ENCODE measurements at places on chromosomes 1 and 21. TPM values are rescaled to one million over a fixed set of nuclear protein-coding genes. Genes with fewer than 3 reads are reported as not detected.
A peak's percentile ranks its signal among the peaks of the same experiment; 100 is the strongest.

CYP4X1 gene
- 7.0 TPM for total RNA-seq

- no peak for DNase-seq
Measured at GRCh38 chr1:107935396-107936064, 29.4 kb downstream of the VAV3 start.

GRCh38 chr1:5455651-5456050 lies 536.6 kb downstream of the NPHP4 start:
- DNase-seq = no peak

DNA sequence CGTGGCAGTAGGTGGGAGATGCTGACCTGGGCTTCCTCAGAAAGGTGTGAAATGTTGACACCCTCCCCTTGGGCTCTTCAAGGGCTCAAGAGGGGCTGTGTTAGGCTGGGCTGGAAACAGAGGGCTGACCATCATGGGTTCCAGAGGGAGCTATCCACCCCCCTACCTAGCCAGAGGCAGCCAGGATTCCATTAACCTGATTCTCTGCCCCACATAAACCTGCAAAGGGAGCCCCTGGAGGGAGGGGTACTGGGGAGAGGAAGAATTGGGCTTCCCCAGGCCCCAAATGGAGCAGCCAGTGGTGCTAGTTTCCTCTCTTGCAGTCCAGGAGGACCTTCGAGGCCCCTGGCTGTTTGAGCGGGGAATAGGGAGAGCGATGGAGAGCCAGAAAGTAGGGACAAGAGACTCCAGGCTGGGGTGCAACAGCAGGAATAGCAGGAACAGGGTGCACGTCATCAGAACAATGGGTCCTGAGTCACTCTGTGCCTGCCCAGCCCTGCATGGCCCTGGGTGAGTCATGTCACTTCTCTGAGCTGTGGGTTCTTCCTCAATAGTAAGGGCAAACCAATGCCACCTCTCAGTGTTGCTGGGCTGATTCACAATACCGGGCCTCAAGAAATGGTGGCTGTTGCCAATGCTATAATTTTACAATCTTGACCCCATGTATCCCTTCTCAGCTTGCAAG lies 121.2 kb downstream of the EPHB2 start:
- DNase-seq = no peak

CADM3 gene
- 8.7 TPM for total RNA-seq

STX12 gene
- 81.6 TPM for total RNA-seq

HFM1 gene
- total RNA-seq = 27.5 TPM

PTAFR gene
- total RNA-seq = 3.0 TPM

RIIAD1 gene
- not detected for total RNA-seq

- no peak for DNase-seq
Measured at GRCh38 chr1:193658081-193658480, 471.7 kb upstream of the B3GALT2 start.

KRTAP12-4 gene
- not detected for total RNA-seq

GRCh38 chr21:36908260-36908908 lies 58.1 kb downstream of the HLCS start:
- no peak for DNase-seq

GRCh38 chr1:15120251-15120945 lies 33.1 kb upstream of the TMEM51 start:
- no peak for DNase-seq

DNA sequence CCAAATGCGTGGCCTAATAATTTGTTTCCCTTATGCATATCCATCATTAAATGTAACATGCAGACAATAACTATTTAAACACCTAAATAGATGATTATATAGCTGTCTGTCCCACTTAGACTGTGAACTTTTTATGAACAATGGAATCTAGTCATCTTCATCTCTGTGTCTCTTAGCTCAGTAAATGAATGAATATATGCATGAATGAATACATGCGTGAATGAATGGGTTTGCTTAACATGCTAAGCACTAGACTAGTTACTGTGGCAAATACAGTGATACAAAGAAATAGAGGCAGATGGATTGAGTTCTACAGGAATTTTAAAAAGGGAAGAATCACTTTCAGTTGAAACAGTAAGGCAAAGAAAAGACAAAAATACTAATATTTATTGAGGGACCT lies 232.0 kb downstream of the FGGY start:
- no peak for DNase-seq

TP73 gene
- 0.63 TPM for total RNA-seq

DNA sequence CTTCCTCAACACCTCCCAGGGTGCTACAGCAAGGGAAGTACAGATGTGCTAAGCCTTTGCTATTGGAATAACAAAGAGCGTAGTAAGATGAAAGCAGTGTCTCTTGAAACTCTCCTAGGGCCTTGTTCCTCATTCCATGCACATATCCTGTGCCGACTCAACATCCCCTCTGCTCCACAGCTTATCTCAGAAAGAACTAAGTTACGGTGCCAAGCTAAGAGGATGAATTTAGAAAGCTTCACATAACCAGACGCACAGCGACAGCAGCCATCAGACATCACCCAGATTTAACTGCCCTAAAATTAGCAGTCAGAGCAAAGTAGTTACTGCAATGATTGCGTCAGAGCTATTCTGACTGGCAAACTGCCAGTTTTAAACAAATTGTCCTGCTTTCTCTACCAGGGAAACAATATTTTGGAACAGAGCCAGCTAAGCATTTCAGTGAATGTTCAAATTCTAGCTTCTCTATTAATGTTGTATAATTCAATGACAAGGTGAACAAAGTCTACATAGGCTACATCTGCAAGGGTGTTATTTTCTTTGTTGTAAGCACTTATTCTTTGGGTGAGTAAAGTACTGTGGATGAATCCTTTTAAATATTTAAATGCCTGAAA lies 9.5 kb downstream of the SIPA1L2 start:
- peak; percentile 86 for DNase-seq

CELA3A gene
- not detected for total RNA-seq

DNA sequence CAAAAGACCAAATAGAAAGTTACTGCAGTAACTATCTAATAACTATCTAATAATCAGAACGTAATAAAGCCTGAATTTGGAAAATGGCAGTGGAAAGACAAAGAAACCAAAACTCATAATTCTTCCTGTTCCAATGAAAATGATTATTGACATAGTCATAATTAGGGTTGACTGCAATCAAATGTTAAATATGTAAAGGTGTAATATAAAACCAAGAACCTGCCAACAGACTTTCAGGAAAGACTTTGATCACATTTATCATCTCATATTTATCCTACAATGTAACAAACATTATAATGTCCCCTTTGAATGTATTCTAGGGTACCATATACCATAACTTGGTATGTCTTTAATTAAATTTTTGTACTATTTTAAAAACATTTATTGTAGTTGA lies 26.9 kb downstream of the NRIP1 start:
- no peak for DNase-seq

S100A1 gene
- not detected for total RNA-seq

ADORA3 gene
- total RNA-seq = 1.6 TPM

- no peak for DNase-seq
Measured at GRCh38 chr1:168243636-168244212, 17.9 kb downstream of the SFT2D2 start.

DNA sequence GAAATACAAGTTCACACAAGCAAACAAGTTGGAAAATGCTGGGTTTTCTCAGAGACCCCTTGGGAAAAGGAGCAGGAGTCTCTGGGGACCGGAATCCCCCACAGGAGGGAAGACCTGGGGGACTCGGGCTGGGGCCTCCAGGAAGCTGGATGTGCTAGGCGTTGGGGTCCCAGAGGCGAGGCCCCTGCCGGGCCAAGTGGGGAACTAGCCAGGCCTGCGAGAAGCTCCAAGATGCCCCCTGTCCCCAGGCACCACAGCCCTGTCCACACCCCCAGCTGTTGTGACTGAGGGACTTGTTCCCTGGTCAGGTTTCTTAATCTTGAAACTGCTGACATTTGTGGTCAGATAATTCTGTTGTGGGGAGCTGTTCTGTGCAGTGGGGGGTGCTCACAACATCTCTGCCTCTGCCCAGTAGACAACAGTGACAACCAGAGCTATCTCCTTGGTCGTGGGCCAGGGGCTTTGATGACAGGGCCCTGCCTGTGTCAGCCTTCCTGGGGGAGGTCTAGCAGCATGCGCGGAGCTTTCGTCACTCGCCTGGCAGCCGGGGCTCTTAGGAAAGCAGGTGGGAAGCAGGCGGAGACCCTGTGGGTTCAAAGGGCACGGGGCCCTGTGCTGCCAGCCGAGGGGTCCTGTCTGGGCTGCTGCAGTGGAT lies 126.4 kb upstream of the ARHGEF16 start:
- no peak for DNase-seq

DNA sequence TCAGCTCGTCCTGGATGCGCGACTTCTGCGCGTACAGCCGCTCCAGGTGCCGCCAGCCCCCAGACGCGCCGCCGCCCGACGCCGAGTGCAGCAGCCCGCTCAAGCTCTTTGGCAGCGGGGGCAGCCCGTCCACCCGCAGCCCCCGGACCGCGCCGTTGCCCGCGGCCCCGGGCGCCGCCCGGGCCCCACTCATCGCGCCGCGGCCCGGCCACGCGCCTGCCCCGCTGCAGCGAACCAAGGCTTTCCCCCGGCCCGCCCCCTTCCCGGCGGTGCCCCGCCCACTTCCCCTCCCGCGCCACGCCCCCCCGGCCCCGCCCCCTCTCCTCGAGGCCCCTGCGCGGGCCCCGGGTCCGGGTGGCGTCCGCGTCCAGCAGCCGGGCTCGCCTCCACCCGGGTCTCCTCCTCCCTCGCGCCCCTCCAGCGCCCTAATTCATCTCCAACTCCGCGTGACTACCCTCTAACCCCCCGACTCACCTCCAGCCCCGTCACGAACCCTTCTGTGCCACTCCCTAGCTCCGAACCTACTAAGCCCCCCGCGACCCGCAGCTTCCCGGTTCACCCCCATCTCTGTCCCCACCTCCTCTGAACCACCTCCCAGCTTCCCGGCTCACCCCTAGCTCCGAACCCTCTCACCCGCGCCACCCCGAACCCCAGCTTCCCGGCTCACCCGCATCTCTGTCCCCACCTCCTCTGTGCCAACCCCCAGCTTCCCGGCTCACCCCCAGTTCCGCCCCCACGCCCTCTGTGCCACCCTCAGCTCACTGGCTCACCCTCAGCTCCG lies at the start of gene FAM89A:
Gene FAM89A (minus strand): TSS at position 236 of the 781 bp plus-strand sequence. CDS start 43 bp downstream, at position 193.
- DNase-seq = no peak

DNA sequence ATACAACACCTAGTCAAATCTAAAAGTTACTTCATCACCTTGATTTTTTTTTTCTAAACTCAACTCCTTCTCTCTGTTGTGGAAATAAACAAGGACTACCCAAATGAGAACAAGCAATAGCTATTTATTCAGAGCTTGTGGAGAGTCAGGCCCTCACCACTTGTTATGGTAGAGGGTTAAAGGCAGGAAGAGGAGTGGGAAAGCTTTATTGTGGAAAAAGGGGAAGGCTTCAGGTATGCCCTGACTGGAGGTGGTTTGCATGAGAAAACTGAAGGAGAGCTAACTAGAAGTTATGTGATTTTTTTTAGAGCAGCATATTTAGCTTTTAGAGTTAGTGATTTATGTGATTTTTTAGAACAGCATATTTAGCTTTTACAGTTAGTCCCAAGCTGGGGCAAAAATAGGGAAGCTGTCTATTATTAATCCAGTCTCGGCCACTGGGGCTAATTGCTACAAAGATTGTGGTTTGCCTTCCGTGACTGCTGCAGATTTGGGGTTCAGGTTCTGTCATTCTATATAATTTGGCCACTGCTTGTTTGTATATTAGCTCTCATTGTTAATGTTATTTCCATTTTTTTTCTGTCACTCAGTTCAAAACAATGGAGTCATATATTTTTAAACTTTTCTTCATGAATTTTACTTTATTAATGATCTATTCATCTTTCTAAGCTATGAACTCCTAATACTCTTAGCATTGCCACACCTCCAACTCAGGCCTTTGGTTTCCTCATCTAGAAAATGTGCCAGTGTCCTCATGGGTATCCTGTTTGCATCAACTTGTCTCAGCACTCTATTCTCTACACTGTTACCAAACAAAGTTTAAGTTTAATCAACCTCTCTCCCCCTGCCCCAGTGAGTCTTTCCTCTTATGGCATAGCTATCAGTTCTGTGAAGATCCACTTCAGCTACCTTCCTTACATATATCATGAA lies 713.0 kb downstream of the BRINP3 start:
- no peak for DNase-seq

APCS gene
- not detected for total RNA-seq

DNA sequence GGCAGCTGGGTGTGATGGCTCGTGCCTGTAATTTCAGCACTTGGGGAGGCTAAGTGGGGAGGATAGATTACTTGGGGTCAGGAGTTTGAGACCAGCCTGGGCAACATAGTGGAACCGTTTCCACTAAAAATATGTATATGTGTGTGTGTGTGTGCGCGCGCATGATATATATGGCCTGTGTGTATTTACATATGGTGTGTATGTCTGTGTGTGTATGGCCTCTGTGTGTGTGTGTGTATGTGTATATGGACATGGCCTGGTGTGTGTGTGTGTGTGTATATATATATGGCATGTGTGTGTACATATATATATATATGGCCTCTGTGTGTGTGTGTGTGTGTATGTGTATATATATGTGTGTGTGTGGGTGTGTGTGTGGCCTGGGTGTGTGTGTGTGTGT lies 16.0 kb upstream of the SLC2A7 start:
- no peak for DNase-seq

DNA sequence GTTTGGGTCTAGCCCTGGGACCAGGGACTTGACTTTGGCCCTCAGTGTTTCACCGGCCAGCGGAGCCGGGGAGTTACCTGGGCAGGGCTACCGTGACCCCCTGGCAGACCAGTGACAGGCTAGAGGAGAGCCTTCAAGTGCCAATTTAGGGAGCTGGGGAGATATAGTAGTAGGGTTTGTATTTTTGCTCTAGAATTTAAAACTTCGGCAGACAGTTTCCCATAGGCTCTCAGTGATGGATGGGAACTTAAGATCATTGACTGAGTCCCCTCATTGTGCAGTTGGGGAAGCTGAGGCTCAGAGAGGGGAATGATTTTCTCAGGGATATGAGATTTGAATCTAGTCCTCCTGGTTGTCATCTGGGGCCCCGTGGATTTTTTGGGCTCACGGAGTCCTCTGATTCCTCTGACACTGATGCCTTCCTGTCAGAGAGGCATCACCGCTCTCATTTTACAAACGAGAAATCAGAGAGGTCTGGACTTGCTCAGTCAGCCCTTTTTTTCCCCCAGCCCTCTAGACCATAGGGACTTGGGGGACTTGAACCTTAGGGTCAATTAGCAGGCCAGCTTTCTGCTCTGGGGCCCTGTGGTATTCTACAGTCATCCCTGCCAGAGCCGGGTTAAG lies 58.3 kb upstream of the ACOT11 start:
- no peak for DNase-seq

NGF gene
- 5.8 TPM for total RNA-seq

GRCh38 chr1:31815307-31815645 lies 546 bp downstream of the SPOCD1 start:
- no peak for DNase-seq

- no peak for DNase-seq
Measured at GRCh38 chr1:119811387-119811786, at the start of gene REG4. TSS of gene REG4 (minus strand) at chr1:119811460. CDS start at chr1:119808769, 2,691 bp downstream.

ZNF648 gene
- 0.11 TPM for total RNA-seq

ENAH gene
- total RNA-seq = 229 TPM

Measured in urinary bladder (tissue), 4 donors.